ENCODE measurements at places on chromosomes 13 and 19.

GRCh38 chr19:7981199-7981598, 24.2 kb downstream of the ELAVL1 start:
- DNase-seq: no peak

GRCh38 chr13:108115738-108116137, 99.6 kb downstream of the LIG4 start:
- no peak for DNase-seq

GRCh38 chr13:76913898-76914297, 27.7 kb upstream of the KCTD12 start:
- DNase-seq: no peak

- no peak for DNase-seq
Observed at GRCh38 chr13:40460116-40460515, 206.3 kb downstream of the FOXO1 start.

GRCh38 chr13:76440568-76440967, 445.6 kb downstream of the KCTD12 start:
- no peak for DNase-seq

GRCh38 chr13:110278859-110279258, 28.1 kb downstream of the COL4A1 start:
- no peak for DNase-seq

DNA sequence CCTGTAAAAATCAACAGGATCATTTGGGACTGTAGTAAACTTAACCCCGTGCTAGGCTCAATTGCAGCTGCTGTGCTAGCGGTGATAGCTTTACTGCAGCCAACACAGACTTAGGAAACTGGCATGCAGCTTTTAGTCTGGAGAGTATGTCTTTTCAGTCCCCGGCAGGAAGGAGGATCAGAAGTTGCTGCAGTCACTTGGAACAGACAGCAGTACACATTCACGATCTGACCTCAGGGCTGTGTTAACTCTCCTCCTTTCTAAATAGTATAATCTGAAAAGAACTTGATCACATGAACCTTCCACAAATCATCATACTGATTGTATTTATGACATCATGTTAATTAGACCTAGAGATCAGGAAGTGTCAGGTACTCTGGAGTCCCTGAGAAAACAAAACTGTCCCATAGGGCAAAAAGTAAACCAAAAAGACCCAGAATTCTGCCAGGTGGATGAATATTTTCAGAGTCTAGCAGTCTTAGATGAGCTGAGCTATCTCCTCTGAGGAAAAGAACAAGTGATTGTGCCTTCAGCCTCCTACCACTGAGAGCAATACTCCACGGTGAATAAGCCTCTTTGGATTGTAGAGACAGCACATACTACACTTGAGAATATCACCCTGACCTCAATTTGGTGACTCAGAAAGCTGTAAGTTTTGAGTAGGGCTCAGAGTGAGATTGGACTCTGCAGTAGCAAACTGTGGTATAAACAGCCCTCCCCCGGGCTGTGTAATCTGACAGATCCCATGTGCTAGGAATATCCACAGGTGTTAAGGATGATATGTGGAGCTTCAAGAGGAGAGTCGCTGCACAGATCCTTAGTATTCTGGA, 181.0 kb upstream of the GPR12 start:
- DNase-seq: no peak

DNA sequence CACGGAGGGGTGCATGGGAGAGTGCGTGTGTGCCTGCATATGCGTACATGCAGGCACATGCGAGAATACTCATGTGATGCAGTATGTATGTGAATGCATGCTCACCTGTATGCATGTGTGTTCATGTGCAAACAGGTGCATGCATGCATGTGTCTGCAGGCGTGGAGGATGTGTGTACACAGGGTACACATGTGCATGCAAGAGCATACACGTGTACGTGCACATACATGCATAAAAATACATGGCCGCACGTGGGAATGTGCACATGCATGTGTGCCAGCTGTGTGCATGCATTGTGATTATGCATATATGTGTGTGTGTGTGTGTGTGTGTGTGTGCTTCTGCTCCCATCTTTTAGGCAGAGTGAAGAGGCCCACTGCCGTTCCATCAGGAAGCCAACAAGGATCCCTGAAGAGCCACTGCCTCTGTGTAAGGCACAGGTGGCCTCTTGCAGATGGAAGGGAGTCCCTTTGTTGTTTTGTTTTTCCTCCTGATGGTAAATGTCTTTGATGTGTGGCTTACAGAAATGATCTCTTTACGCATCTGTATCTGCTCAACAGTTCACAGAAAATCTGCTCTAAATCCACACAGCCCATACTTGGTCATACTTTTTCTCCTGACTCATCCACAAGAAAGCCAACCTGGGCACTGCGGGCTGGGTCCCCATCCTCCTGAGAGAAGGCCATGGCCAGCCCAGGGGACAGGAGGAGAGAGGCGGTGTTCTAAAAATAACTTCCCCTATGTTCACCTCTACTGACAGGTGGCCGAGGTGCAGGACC, 50.7 kb downstream of the KLF2 start:
- DNase-seq: no peak

DNA sequence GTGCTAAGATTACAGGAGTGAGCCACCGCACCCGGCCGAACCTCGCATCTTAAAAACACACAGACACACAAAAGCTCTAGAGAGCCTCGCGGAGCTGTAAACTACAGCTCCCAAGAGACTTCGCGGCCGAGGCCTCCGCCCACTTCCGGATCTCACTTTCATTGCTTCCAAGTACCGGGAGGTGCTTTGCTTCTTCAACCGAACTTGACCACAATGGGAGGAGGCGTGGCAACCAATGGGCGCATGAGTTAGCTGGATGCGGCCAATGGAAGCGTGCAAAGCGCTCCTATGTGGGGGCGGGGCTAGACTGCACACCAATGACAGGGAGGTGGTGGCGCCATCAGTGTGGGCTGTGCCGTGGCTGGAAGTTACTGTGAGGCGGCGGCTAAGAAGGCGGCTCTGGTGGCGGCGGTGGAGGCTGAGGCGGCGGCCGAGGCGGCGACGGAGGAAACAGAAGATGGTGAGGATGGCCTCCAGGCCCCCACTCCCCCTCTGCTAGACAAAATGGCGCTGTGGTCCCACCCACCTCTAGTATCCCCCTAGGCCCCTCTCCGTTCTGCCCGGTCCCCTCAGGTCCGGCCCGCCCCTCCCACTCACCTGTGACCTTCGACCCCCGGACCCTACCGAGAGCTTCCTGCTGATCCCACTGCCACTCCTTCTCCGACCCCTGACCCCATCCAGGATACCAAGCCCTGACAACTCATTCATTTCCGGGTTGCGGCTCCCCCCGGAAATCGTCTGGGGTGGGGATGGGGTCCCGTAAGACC, at the start of gene DDA1:
Gene DDA1 (plus strand): TSS at position 366 of the 767 bp plus-strand sequence. CDS start 92 bp downstream, at position 458.
- peak; percentile 100 for DNase-seq

DNA sequence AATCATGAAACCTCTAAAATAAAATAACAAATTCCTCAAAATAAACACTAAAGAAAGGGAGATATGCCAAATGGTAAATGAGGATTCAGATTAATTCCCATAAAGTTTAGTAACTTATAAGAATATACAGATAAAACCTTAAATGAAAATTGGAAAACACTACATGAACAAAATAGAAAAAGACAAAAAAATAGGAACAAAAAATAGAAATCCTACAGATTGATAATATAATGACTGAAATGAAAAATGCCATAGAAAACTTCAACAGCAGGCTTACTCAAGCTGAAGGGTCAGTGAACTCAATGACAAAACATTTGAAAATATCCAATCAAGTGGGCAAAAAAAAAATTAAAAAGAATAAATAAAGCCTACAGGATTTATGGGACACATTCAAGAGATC, 1784.8 kb downstream of the PCDH9 start:
- DNase-seq: no peak

DNA sequence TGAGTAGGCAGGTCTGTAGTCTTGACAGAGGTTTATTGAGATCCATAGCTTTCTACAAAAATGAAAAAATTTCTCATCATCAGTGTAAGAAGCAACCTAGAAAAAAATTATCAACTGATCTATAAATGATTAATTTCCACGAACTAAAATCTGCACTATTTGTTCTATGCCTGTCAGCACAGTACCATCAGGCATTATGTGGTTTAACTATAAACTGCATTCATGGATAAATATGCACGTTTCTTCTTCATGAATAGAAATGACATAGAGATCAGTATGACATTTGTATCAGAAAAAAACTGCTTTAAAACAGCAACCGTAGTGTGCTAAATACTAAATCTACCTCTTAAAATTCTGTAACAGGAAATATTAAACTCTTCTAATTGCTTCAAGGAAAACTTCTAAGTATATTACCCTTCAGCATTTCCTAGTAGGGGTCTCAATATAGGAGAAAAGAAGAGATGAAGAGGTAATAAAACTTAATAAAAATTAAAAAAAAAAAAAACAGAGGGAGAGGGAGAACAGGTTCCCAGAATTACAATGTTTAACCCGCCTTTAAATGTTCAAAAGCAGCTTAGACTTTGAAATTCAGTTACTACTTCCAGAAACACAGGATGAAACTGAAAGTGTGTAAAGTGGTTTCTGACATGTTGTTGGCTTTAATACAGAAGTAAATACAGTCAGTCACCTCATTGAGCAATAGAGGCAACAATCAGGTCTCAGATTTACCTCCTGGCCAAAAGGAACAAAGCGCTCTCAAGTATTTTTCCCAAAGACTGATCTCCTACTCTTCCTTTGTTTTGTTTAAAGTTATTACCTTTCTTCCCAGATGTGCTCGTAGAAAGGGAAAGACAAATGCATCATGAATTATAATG, 144.4 kb downstream of the DIAPH3 start:
- no peak for DNase-seq

DNA sequence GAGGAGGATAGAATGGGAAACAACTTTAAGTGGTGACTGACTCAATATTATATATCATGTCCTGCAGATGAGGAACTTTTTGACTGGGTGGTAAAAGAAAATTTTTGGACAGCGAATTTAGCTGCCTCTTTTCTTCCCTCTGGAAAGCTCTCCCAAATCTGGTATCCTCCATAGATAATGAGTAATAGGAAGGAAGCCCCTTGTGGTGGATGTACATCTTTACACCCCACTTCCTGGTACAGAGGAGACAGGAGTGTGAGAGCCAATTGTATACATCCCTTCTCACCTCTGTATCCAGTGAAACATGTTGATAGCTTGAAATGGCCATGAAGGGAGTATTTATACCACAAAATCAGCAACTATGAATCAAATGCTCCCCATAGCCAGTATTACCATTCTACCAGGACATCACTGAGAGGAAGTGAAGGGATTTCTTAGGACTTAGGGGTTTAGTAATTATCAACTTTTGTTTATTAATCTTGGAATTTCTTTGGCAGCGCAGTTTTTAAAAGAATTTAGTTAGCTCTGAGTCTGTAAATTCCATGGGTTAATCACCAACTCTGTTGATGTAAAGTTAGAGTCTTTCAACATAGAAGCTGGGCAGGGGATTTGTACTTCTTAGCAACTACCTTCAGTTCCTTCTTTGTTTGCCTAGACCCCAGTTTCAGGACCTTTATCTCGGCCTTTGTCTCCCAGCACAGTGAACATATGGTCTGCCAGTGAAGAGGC, 17.0 kb upstream of the TDRD3 start:
- no peak for DNase-seq

DNA sequence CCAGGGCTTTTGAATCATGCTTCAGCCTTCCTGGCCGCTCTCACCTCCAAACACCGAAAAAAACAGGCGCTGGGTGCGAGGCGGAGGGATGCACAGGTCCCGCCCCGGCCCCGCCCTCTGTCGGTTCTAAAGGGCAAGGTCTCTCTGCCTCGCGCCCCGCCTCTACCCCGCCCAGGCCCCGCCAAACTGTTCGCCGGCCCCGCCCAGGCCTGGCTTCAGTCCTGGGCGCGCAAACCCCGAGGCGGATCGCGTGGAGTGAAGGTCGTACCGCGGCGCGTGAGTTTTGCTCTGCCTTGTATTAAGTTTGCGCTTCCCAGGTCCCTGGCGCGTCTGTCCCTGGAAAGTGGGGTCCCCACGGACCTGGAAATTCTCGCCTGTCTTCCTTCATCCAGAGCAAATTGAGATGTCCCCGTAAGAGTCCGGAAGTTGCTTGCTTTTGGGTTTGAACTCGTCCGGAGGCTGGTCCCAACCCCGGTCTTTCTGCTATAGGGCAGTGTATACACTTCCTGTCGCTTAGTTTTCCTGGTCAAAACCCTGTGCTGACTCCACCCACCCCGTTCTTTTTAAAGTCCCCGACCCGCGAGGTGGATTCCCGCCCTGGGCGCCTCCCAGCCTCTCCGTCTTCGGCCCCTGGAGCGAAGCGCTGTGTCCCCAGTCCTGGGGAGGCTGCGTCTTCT, 8.4 kb downstream of the ZNF808 start:
- peak; percentile 89 for DNase-seq

DNA sequence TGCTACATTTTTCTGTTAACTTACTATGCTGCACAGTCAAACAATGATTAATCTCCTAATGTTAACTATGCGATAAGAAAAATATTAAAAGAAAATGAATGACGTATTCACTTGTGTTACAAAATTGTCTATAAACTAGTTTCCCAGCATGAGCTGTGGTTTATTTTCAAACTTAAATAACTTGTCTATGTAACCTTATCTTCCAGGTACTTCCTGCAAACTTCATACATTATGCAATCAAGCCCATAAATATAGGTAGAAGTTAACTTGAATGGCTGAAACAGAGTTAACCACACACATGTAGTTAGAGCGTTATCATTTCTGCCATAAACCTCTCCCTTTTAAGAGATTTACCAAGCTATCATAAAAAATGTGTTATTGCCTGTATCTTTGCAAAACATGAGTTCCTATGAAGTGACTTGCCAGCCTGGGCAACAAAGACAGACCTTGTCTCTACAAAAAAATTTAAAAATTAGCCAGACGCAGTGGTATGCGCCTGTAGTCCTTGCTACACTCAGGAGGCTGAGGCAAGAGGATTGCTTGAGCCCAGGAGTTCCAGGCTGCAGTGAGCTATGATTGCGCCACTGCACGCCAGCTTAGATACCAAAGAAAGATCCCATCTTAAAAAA, 17.7 kb upstream of the KLF5 start:
- DNase-seq: no peak

- DNase-seq: no peak
Observed at GRCh38 chr13:105630431-105630830, 905.0 kb downstream of the EFNB2 start.

DNA sequence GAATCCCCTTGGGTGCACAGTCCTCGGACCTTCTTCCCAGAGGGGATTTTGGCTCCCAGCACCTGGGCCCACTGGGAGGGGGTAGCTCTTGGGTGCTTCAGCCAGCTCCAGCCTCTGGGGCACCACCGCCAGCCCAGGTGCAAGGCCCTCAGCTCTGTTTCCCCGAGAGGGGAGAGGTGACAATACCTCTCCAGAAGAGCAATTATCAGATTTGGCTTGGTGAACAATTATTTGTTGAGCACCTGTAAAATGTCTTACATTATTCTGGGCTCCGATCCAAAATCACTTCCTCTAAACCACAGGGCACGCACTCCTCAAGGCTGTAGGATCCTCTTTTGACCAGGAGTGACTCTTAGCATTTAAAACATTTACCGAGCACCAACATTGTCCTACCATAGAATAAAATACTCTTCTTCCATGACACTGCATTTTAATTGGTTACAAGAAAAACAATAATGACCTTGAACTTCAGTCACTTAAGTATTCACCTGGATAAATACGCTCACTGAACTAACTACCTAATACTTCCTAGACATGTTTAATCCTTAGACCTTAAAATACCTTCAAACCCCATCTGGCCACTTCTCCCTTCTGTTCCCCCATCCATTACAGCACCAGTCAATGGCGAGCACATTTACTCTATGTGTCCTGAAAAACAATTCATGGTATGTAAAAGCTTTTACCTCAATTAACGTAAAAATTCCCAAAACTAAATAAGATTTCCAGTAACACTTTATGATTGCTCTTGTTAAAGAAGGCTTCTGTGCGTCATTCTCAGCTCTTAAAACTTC, 54.8 kb downstream of the ABCC4 start:
- no peak for DNase-seq
